MM.1S (cell line): ENCODE measurements at places on chromosomes 12 and 14.

- DNase-seq = no peak
These were observed 161.2 kb upstream of the RTL1 start for GRCh38 chr14:101064718-101065117.

DNA sequence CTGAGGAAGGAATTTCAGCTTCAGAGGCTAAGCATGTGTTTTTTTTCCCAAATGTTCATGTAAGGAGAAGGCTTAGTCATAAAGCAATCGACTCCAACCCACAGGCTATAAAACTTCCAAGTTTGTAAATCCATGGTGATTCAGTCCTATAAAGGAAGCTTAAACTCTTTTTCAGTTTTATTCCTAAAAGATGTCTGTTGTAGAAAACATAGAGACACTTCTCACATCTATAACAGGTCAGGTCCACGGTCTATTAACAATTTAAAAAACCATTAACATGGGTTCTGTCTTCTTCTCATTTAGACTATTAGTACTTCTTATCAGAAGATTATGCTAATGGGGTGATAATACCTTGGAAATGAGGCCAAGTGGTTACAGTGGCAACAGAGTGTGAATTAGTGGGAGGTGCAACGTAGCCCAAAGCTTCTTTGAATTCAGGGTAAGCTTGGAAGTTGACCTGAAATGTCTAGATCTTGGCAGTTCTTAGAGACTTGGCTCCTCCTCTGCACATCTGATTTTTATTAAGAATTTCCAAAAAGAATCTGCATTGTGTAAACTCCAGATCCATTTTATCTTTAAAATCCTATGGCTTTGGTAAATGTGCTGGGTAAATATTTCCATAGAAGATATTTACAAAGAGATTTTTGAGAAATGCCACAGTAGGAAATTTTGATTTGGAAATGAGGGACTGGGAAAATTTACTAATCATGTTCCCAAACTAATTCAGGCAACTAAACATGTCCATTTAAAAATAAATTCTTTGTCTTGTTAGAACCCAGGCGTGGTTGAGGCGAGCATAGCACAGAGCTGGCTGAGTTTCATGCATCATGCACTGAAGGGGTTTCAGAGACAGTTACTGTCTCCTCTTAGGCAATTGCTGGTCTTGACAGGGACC, 86.4 kb downstream of the EML1 start:
- DNase-seq = no peak

- DNase-seq = no peak
These were observed 182.7 kb upstream of the EEA1 start for GRCh38 chr12:93111773-93112172.

GRCh38 chr12:18750085-18750484, 12.2 kb downstream of the CAPZA3 start:
- no peak for DNase-seq

GRCh38 chr12:115147916-115148315, 463.9 kb upstream of the TBX3 start:
- DNase-seq = no peak

DNA sequence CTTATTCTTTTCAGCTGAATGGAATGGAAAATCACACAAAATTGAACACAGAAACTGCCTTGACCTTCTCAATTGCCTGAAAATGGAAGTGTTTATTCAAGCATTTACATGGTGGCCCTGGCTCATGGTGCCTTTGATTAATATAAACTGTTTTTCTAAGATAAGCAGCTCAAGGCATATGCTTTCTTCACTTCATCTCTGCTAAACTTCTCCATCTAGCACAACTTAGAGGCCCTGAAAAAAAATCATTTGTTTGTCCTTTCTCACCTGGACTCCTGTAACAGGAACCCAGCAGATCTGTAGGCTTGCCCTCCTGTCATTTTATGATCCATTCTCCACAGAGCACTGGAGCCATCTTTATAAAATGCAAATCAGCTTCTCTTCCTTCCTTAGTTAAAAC, 117.5 kb upstream of the KRR1 start:
- no peak for DNase-seq

DNA sequence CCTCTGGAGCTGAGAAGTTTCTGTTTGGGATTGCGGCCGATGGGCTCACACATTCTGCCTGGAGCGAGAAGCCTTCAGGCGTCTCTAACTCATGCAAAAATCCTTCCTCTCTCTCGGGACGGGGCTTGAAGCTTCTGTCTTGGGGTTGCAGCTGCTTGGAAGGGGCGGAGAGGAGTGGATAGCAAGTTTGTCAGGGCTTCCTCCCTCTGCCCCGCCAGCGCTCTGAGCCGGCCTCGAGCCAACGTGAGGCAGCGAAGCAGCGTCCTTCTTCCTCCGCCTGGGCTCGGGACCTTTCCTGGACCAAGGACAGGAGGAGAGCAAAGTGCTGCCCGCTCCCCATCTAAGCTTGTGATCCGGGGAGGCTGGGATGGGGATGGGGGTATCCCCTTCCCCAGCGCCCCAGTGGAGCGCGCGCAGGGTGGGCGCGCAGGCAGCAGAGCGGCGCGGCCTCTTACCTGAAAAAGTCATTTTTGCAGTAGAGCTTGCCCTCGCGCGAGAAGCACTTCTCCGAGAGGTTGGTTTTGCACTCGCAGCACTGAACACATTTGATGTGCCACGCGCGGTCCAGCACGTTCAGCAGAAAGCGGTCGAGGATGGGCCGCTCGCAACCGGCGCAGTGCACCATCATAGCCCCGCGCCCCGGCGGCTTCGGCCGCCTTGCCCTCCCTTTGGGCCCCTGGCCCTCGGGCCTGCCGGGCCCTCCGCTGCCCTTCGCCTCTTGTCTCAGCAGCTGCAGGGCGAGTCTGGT, 626 bp downstream of the LHX5 start:
- no peak for DNase-seq

DNA sequence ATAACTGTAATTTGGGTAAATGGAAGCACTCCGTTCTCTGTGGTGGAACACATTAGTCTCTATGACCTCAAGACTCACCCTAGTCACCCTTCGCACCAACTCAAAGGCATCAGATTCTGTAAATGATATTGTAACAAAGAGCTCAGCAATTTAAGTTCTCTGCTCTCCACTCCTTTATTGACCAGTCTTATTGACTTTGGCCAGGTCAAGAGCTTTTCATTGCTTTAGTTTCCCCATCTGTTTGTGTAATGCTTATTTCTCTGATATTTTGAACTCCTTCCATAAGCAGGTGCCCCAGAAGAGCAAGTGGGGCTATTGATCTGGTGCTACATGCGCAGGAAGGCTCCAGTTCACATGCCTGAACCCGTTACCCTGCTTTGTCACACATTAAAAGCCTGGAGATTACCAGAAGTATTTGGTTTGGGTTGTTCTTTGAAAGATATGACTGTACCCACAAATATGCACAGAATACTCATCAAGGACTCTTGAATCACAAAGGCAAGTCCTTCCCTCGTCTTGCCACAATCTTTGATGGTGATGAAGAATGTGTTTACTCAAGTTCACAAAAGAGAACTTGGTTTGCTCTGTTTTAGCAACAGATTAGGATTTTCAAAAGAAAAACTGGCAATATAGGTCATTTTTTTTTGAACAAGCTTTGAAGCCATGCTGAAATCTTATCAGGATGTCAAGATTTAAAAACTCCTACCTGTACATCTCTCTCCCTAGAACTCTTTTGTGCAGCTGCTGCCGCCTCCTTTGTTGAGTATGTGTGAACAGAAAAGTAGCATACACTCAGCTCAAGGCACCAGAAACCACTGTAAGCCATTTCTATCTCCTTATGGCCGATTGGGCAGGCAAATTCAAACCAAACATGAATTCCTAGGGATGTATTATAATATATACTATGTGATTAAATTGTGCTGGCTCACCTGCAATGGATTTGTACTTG, 193.9 kb downstream of the BCAT1 start:
- no peak for DNase-seq

GRCh38 chr12:75041472-75041871, 168.2 kb downstream of the KCNC2 start:
- DNase-seq = no peak

GRCh38 chr12:23464241-23464812, 485.1 kb downstream of the SOX5 start:
- DNase-seq = no peak

DNA sequence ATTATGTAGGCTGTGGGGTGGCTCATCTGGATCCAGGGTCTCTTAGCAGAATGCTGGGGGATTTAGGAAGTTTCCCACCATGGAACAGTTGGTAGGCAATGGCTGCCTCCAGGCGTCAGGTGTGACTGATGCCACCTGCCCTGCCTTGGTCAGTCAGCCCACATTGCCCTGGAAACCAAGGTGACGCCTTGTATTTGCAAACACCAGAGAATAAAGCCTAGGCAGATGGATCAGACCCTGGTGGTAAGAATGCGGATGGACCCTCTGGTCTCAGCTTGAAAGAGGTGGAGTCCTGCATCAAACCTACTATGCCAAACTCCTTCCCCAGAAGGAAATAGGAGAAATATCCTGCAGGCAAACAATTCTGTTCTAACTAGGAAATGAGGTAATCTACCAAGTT, 38.2 kb downstream of the NCKAP5L start:
- DNase-seq = no peak

GRCh38 chr14:53491884-53492277, 338.8 kb upstream of the DDHD1 start:
- no peak for DNase-seq

- no peak for DNase-seq
These were observed 145.8 kb downstream of the MIPOL1 start for GRCh38 chr14:37343307-37344094.

GRCh38 chr14:89844508-89844907, 110.0 kb downstream of the EFCAB11 start:
- no peak for DNase-seq

GRCh38 chr14:35252451-35252868, 39.7 kb upstream of the PSMA6 start:
- no peak for DNase-seq

DNA sequence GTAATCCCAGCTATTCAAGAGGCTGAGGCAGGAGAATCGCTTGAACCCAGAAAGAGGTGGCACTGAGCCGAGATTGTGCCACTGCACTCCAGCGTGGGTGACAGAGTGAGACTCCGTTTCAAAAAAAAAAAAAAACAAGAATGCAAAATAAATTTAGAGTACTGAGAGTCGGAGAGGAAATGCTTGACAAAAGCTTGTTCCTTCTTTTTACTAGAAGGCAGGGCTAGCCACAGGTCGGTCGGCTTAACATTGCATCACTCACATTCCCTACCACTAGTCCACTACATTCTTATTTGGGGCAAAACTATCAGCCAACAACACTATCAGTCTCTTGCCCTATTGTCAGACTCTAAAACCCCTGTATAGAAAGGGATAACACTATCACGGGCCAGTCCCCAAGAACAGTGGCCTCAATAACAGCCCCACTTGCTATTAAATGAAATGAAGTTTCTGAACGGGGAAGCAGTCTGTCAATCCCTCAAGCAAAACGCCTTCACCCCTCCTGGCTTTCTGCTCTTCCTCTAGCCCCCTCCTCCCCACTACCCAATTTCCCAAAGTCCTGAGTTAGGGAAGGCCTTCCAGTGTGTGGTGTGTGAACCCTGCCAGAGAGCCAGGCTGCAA, 1.0 kb downstream of the RNF41 start:
- peak; percentile 45 for DNase-seq

GRCh38 chr12:71155225-71155624, 2.6 kb downstream of the TSPAN8 start:
- DNase-seq = no peak

DNA sequence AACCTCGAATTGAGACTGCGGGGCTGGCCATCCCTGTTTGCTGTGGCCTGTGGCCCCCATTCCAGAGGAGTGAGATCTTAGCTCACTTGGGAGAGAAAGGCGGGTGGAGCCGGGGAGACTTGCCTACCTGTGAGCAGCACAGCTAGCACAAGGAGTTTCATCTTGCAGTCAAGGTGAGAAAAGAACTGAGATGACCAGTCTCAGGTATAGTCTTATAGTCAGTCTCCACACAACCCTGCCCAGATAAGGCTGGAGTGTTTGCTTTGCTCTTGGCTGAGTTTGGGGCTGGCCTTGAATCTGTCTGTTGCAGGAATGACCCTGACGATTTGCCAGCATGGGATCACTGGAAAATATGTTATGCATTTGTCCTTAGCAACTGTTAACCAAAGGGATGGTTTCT, at the start of gene PLA2G1B:
Gene PLA2G1B, minus strand, starts transcription at position 187 of the 400 bp plus-strand sequence. Its CDS starts 26 bp downstream, at position 161.
- no peak for DNase-seq

- DNase-seq = peak; percentile 53
These were observed 9.3 kb downstream of the CCDC196 start for GRCh38 chr14:66495218-66496098.

DNA sequence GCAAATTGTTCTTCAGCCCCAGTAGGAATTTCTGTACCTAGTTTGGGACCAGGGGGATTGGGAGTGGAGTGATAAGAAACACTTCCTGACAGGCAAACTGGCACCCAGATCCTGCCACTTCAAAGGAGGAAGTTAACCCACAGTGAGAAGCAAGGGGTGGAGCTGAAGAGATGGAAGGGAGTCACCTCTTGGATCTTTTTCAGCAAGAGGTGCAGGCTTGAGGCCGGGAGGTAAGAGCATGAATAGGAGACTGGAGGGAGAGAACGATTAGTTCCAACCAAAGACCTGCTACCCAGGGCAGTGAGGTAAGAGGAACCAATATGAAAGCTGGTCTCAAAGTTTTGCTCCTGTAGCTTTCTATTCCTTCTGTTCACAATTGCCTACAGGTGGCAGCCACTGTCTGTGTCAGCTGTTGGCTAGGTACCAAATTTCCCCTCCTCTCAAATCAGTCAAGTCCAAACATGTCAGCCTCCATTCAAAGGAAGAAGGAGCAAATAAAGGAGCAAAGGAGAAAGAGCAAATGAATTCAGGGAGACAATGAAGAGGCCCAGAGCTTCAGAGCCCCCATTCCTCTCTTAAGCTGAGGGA, 14.9 kb upstream of the TAC3 start:
- peak; percentile 43 for DNase-seq

- DNase-seq = no peak
These were observed 19.5 kb upstream of the MEG3 start for GRCh38 chr14:100806386-100806785.

DNA sequence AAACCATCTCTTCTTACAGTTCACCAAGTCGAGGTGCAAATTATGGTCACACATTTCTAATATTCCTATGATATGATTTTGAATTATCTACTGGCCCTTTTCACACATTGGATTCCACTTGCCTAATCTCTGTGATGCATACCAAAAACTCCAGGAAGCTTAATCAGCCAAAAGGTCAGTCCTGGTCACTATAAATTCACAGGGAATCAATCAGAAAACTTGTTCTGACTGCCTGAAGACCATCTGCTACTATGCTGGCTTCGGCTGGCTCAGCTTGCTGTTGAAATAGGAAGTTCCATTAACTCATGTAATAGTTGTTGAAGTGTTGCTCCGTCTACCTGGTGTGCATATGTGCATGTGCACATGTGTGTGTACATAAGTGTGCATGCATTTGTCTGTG, 142.8 kb upstream of the FLRT2 start:
- DNase-seq = no peak

GRCh38 chr14:43105305-43105704, 1401.8 kb downstream of the FSCB start:
- DNase-seq = no peak

- DNase-seq = no peak
These were observed 114.0 kb downstream of the SLC41A2 start for GRCh38 chr12:104844123-104844522.

GRCh38 chr12:89305373-89305772, 46.9 kb downstream of the DUSP6 start:
- no peak for DNase-seq
